Aorta (tissue), 5 donors: ENCODE measurements at places on chromosomes 3 and 15. TPM values are rescaled to one million over a fixed set of nuclear protein-coding genes. Genes with fewer than 3 reads are reported as not detected.

EPHB3 gene
- total RNA-seq = 2.8 TPM

ALDH1L1 gene
- 10.9 TPM for total RNA-seq

GABRG3 gene
- total RNA-seq = not detected

GOLGA6A gene
- not detected for total RNA-seq

FAM162A gene
- 35.2 TPM for total RNA-seq

RAP2B gene
- total RNA-seq = 20.7 TPM

TMEM207 gene
- not detected for total RNA-seq

FOXL2NB gene
- not detected for total RNA-seq

NANOGP8 gene
- total RNA-seq = 1.5 TPM

NDUFB5 gene
- 32.5 TPM for total RNA-seq

BFSP2 gene
- total RNA-seq = not detected
